Muscle of leg (tissue), 16 donors: ENCODE measurements at places on chromosomes 2 and 18. TPM values are rescaled to one million over a fixed set of nuclear protein-coding genes. Genes with fewer than 3 reads are reported as not detected.

REG1B gene
- not detected for total RNA-seq

IGFBP2 gene
- 172 TPM for total RNA-seq

ANO7 gene
- 0.35 TPM for total RNA-seq

TBR1 gene
- total RNA-seq: not detected

CHRND gene
- 83.7 TPM for total RNA-seq

ALK gene
- total RNA-seq: 0.04 TPM

MITD1 gene
- total RNA-seq: 27.5 TPM

ANKRD29 gene
- 4.0 TPM for total RNA-seq

UGT1A5 gene
- not detected for total RNA-seq

POTEJ gene
- 0.04 TPM for total RNA-seq

GALNT14 gene
- 1.5 TPM for total RNA-seq

PHLPP1 gene
- 7.5 TPM for total RNA-seq

SERPINB12 gene
- 0.62 TPM for total RNA-seq

PTPN4 gene
- total RNA-seq: 36.3 TPM

ATP9B gene
- total RNA-seq: 25.7 TPM

RAD51AP2 gene
- under 0.01 TPM for total RNA-seq

NEU2 gene
- total RNA-seq: not detected

CLEC4F gene
- 0.09 TPM for total RNA-seq

CFC1 gene
- total RNA-seq: not detected

TUBB8B gene
- not detected for total RNA-seq

PDE1A gene
- total RNA-seq: 12.9 TPM

LHCGR gene
- 0.44 TPM for total RNA-seq

PRKAG3 gene
- 19.3 TPM for total RNA-seq

DSEL gene
- 17.6 TPM for total RNA-seq

IL37 gene
- not detected for total RNA-seq

MALL gene
- total RNA-seq: 6.3 TPM

RAB27B gene
- 0.80 TPM for total RNA-seq

REG3A gene
- not detected for total RNA-seq

MRPS5 gene
- 50.9 TPM for total RNA-seq

VWA3B gene
- 0.13 TPM for total RNA-seq

EFHD1 gene
- 7.0 TPM for total RNA-seq

ZSCAN30 gene
- total RNA-seq: 18.8 TPM

RGPD3 gene
- 0.44 TPM for total RNA-seq

HOXD3 gene
- 3.1 TPM for total RNA-seq

SCN1A gene
- total RNA-seq: 0.04 TPM

PRR30 gene
- total RNA-seq: not detected

SLC5A7 gene
- 0.22 TPM for total RNA-seq

RUFY4 gene
- total RNA-seq: 0.27 TPM

ITPRID2 gene
- total RNA-seq: 51.6 TPM

SERPINB3 gene
- total RNA-seq: not detected

GPR35 gene
- total RNA-seq: 1.1 TPM

KCNIP3 gene
- total RNA-seq: 5.8 TPM

ANKRD36B gene
- 50.6 TPM for total RNA-seq

MC2R gene
- 0.18 TPM for total RNA-seq

SRBD1 gene
- 18.8 TPM for total RNA-seq

GDF7 gene
- 0.62 TPM for total RNA-seq

HOXD8 gene
- 13.9 TPM for total RNA-seq

CXCR2 gene
- total RNA-seq: 0.04 TPM
